Cerebellum (tissue), 4 donors: ENCODE measurements at places on chromosomes 4 and X.

DNA sequence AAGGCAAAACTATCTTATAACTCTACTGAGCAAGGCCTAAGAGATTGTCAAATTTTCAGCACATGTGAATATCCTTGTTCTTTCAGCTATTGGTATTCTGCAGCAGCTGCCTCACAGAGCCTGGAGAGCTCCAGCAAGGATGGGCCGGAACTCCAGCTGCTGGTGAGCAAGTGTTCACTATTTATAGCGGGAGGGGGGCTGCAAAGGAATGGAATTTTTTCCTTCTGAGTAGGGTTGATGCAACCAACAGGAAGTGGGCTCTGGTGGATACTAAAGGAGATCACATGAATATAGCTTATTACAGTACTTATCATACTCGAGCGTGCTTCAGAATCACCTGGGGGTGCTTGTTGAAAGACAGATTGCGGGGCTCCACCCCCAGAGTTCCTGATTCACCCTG, 20.2 kb upstream of the SETD7 start:
- DNase-seq, result no peak

- no peak for DNase-seq
Observed at GRCh38 chr4:5186271-5187064, 135.2 kb downstream of the STK32B start.

DNA sequence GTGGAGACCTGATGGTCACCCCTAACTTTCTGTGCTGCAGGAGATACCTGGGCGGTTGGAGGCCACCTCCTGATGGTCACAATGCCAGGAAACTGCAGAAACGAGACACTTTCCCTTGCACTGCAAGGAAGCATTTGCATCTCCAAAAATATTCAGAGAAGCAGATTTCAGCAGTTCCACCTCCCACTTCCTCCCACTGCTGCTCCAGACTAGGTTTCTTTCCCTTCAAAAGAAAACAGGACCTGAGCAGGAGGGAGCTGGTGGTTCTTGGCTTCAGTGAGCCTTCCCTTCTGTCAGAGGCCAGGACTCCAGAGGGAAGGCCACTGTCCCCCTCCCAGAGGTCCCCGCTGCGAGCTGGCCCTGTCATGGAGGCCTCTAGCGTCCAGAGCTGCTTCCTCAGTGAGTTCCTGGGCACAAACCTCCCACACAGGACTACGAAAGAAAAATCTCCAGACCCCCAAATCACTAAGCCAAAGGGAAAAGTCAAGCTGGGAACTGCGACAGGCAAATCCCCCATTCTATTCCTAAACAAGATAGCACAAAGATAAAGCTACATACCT, 35.9 kb downstream of the GPM6B start:
- peak; percentile 17 for DNase-seq

DNA sequence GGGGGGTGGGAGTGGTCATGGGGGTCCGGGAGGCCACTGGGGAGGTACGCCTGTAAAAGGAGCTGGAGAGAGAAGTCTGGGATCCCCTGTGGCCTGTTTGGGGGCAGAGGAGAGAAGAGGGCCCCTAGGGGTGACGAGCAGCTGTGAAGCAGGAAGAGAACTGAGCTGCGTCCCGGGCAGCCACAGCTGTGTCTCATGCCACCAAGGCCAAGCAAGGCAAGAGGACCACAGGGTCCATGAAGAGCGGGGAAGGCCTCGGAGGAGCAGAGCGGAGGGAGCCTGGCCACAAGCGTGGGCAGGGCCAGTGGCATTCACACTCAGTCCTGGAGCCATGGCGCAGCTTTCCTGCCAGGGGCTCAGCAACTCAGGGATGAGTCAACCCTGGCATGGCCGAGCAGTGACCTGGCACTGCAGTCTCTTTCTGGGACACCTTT, 13.6 kb upstream of the NAT8L start:
- DNase-seq, result peak; percentile 69

DNA sequence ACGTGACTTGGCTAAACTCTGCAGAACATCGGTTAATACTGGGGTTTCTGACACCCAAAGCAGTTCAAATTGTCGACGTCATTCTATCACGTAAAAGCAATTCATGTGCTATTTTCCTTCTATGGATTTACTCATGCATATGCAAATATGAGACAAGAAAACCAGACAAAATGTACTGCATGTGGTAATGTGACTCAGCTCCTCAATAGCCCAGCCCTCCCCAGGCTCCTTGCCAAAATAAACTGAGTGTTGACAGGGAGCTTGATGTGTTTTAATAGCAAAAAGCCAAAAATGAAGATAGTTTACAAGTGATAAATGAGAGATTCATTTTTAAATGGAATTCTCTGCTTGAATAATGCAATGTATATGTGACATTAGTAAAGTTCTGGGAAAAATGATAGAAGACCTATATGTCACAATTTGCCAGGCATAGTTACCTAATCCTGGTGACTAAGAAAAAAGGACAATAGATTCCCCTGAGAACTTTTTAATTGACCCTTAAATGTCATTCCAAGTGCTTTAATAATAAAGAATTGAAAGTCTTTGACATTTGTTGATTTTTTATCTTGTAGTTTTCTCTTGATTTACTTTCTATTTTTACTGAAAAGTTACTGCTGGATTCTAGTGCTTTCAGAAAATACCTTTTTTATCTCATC, 1700.6 kb upstream of the TENM3 start:
- no peak for DNase-seq

GRCh38 chr4:53908661-53909078, 155.7 kb downstream of the CHIC2 start:
- peak; percentile 36 for DNase-seq

DNA sequence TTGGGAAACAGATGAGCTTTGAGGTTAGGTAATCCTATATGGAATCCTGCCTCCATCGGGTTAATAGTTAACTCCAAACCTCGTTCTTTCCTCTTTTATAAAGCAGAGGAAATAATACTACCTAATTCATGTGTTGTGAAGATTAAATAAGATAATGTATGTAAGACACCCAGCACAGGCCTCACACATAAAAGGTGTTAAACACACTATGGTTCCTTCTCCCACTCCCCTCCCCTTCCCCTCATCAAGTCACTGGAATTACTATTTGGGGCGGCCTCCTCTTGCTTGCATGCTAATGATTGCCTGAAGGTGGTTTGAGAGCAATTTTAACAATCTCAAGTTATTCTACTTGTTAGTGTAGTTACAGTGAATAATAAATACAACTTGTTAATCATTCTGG, 404.4 kb upstream of the RASGEF1B start:
- no peak for DNase-seq

DNA sequence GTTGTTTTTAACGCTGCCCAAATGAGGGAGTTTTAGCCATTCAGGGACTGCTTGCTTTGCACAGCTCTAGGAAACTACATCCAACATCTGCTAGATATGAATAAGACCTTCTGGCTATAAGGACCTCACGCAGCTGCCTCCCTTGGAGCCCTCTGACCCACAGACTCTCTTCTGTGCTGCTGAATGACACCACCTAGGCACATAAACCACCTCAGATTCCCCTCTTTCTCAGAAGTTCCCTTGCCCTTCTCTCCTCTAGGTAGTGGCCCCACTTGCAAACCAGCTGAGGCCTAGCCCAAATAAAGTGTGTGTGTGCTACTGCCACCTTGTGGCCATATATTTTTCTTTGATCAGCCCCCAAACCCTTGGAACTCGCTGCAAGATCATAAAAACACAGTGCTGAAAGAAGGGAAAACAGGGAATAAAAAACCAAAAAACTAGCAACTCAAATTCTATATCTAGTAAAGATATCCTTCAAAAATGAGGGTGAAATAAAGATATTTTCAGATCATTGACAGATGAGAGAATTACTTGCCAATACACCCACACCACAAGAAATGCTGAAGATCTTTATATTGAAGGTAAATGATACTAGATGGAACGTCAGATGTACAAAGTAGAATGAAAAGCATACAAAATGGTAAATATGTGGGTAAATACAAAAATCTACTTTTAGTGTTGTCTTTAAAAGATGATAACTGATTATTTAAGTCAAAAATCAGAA, 265.9 kb downstream of the ADAMTS3 start:
- no peak for DNase-seq

- no peak for DNase-seq
Observed at GRCh38 chrX:118484216-118484903, 11.3 kb upstream of the DOCK11 start.

GRCh38 chrX:29555465-29556091, 659.8 kb upstream of the MAGEB2 start:
- no peak for DNase-seq

- no peak for DNase-seq
Observed at GRCh38 chr4:153438916-153439756, 27.0 kb upstream of the TMEM131L start.

GRCh38 chr4:61298178-61298740, 98.1 kb downstream of the ADGRL3 start:
- DNase-seq, result no peak

DNA sequence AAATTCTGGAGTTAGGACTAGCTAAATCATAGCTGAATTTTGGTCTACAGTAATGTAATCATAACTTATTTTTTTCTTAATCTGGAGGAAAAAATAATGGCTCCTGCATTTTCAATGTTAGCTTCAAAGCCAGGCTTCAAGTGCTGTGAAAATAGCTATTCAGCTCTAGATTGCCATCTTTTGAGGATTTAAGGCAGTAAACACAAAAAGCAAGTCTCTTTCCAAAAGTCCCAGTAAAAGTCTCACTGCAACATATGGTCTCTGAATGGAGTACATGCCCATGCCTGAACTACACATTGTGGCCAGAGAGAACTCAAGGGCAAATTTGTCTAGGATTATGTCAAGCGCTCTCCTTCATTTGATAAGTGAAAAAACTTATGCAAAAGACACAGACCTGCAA, 720.9 kb downstream of the FSTL5 start:
- no peak for DNase-seq

- DNase-seq, result no peak
Observed at GRCh38 chr4:18021470-18021719, 160 bp downstream of the LCORL start.

DNA sequence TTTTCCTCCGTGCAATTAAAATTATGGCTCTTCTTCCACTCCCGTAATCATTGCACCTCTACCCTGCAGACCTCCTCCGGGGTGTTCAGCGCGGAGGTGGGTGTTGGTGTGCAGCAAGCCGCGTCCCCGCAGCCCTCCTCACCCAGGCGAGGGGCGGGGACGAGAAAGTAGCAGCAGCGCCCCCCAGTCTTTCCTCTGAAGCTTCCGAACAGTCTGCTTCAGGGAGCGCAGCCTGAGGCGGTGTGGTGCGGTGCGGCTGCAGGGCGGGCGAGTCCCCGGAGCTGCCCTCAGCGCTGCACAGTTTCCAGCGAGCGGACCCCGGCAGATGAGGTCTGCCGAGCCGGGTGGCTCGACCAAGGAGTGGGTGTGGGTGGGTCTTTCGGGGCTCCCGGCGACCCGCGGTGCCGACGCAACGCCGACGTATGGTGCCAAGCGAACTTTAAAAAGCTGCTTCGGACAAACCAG, at the start of gene FRAS1:
Gene FRAS1, plus strand, starts transcription at position 189 of the 465 bp plus-strand sequence. CDS start 687 bp downstream, outside the sequence.
- DNase-seq, result peak; percentile 8

DNA sequence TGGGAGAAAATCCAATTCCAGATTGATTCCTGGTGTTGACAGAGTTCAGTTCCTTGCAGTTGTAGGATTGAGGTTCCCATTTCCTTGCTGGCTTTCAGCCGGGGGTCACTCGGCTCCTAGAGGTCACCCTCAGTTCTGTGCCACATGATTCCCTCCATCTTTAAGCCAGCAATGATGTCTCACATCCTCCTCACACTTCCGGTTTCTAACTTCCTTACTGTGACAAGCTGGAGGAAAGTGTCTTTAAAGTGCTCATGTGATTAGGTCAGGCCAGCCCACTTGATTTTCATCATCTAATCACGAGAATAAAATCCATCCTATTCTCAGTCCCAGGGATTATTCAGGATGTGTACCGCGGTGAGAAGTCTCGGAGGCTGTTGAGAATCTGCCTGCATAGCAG, 19.4 kb upstream of the SMIM31 start:
- no peak for DNase-seq

- DNase-seq, result no peak
Observed at GRCh38 chr4:85713005-85713404, 238.1 kb downstream of the ARHGAP24 start.

- no peak for DNase-seq
Observed at GRCh38 chr4:169993531-169993930, 32.7 kb downstream of the MFAP3L start.

- DNase-seq, result no peak
Observed at GRCh38 chrX:9829308-9830267, 43.4 kb downstream of the SHROOM2 start.

- DNase-seq, result no peak
Observed at GRCh38 chr4:80085081-80085480, 12.1 kb upstream of the ANTXR2 start.

DNA sequence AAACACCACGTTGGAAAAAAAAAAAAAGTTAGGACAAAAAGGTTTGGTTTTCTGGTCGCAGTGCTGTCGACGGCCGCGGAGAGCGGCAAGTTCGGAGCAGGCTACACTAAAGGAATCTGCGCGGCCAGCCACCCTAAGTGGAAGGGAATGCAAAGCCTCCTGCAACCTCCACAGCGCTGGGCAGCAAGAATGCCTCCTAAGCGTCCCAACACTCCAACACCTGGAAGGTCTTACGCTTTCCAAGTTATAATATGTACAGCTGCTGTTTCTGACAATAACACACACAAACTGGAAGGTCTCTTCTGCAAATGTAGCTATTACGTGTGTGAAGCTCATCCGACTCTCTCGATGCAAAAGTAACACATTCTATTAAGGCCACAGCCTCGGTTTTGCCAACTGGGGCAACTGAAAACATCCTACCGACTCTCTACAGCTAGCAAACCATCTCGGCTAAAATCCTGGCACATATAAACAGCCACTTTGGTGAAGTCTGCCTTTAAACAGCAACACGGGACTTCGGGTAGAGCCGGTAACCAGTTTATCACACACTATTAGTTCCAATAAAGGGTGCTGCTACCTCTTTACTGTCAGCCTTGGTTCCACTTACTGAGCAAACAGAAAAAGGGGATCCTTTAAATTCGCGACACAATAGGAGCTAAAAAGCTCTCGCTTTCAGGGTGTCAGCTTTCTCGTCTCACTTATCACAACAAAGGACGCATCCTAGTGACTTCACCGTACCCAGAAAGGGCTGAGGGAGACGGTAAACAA, 895 bp downstream of the SMIM14 start:
- peak; percentile 54 for DNase-seq

- no peak for DNase-seq
Observed at GRCh38 chr4:8867624-8868320, 3.9 kb downstream of the HMX1 start.

- no peak for DNase-seq
Observed at GRCh38 chr4:42363614-42364013, 33.7 kb upstream of the SHISA3 start.

- no peak for DNase-seq
Observed at GRCh38 chr4:71020611-71021010, 27.2 kb downstream of the DCK start.

GRCh38 chr4:159272273-159273140, 169.6 kb downstream of the RAPGEF2 start:
- no peak for DNase-seq

DNA sequence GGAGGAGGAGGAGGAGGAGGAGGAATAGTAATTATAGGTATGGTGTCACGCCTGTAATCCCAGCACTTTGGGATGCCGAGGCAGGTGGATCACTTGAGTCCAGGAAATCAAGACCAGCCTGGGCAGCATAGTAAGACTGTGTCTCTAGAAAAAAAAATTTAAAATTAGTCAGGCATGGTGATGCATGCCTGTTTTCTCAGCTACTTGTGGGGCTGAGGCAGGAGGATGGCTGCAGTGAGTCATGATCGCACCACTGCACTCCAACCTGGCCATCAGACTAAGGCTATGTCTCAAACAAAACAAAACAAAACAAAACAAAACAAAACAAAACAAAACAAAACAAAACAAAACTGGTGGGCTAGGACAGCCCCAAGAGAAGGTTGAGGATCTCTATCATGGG, 3.0 kb downstream of the STARD8 start:
- no peak for DNase-seq

- DNase-seq, result no peak
Observed at GRCh38 chr4:3409571-3410091, 32.1 kb upstream of the HGFAC start.

GRCh38 chr4:78953769-78954666, 14.8 kb upstream of the PAQR3 start:
- no peak for DNase-seq
